ENCODE measurements at places on chromosomes 2 and 18. TPM values are rescaled to one million over a fixed set of nuclear protein-coding genes. Genes with fewer than 3 reads are reported as not detected.

The C18orf54 gene
- 3.2 TPM for total RNA-seq

The CDCA7 gene
- 48.6 TPM for total RNA-seq

The LINC00305 gene
- not detected for total RNA-seq

The IL36RN gene
- 0.21 TPM for total RNA-seq

The RBM44 gene
- 0.23 TPM for total RNA-seq

The NPPC gene
- 0.31 TPM for total RNA-seq

The SERPINB11 gene
- not detected for total RNA-seq

The CD207 gene
- total RNA-seq, result not detected

The ERCC3 gene
- 42.6 TPM for total RNA-seq

The CD226 gene
- 0.23 TPM for total RNA-seq

The CRIM1 gene
- total RNA-seq, result 184 TPM

The PROC gene
- 5.6 TPM for total RNA-seq

The DHRS9 gene
- 3.2 TPM for total RNA-seq

The FSHR gene
- not detected for total RNA-seq

The HSBP1L1 gene
- total RNA-seq, result 13.9 TPM

The SPOPL gene
- 7.9 TPM for total RNA-seq

The IL1R2 gene
- 1.3 TPM for total RNA-seq

Data from A549 treated with Mapracorat at 1 μM for 4 hours (cell line).